ENCODE measurements at places on chromosomes 16 and 17.

DNA sequence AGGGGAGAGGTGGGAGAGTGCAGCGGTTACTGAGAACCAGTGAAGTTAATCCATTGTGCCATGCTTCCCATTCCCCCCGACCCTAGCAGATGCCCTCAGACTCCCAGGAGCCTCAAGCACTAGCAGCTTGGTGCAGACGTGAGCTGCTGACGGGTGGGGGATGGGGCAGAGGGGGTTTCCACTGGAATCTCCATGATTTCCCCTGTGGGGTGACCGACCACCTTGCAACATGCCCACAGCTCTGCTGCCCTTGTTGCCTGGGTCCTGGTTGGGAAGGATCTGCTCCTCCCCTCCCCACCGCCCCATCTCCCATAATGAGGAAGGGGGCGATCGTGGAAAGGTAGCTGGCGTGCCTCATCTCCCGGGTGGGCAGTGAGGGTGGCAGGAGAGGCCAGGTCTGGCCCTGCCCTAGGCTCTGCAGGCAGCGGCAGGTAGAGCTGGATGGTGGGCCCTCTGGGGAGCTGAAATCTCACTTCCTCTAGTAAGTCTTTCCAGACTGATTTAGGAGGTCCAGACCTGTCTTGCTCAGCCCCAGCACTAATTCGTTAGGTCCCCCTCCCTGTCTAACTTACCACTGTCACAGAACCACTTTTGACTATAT is 9.6 kb downstream of the FLOT2 start:
- no peak for DNase-seq

- no peak for DNase-seq
Measured at GRCh38 chr16:56428091-56428490, 2.7 kb upstream of the AMFR start.

DNA sequence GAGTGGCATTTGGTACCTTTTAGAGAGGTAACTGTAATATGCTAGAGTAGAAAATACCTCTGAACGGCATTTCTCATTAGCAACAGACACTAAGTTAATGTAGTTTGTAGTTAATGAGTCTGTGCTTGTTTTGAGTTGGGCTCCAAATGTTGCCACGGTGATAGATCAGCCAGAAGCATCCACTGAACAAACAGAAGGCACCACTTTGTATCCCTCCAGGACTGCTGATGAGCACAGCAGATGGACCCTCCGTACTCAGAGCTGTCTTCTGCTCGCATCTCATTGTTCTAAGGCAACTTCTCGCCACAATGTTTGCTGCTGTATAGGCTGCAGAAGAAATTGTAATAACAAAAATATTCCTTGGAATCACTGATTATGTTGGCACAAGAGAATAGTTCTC is 56.1 kb downstream of the TNRC6C start:
- no peak for DNase-seq

DNA sequence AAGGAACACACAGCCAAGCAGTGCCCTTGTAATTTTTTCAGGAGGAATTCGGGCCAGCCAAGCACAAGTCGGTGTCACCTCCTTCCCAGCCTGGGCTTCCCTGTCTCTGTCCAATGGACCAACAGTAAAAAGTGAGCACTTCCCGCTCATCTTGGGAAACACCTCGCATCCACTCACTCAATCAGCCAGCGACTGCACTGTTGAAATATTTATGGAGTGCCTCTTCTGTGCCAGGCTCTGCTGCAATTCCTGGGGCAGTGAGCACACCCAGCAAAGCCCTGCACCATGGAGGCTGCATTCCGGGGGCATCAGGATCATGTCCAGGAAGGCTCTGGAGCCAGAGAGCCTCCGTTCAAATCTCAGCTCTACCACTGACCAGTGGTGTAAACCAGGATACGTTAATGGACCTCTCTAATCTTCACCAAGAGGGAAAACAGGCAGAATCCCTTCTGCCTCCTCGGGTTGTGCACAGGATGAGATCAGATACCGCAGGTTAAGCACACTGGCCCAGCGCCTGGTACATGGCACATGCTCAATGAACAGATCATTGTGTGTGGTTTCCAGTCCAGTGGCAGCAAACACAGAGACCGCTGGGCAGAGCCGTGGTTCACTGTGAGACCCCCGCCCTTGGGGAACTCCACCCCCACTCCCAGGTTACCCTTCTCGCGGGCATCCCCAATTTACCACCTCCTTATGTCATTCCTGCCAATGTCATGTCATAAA is 194.3 kb downstream of the ZNF423 start:
- no peak for DNase-seq
